ENCODE measurements at places on chromosomes 2 and 18. TPM values are rescaled to one million over a fixed set of nuclear protein-coding genes. Genes with fewer than 3 reads are reported as not detected.

TTR gene
- 3.1 TPM for total RNA-seq

MARCHF4 gene
- 18.5 TPM for total RNA-seq

MRO gene
- total RNA-seq: 0.31 TPM

EFEMP1 gene
- 0.94 TPM for total RNA-seq

FOSL2 gene
- total RNA-seq: 6.6 TPM

C2orf15 gene
- 1.6 TPM for total RNA-seq

ADD2 gene
- 552 TPM for total RNA-seq

FOXI3 gene
- total RNA-seq: 0.63 TPM

UGT1A7 gene
- total RNA-seq: not detected

GATA6 gene
- total RNA-seq: not detected

PLB1 gene
- 4.4 TPM for total RNA-seq

FBXO15 gene
- total RNA-seq: 5.9 TPM

LRRC30 gene
- total RNA-seq: not detected

RPL37A gene
- 1,842 TPM for total RNA-seq

MCFD2 gene
- 40.7 TPM for total RNA-seq

RAD51AP2 gene
- 0.94 TPM for total RNA-seq

MROH2A gene
- total RNA-seq: not detected

HOXD1 gene
- total RNA-seq: not detected

OXER1 gene
- total RNA-seq: 0.31 TPM

SCYGR4 gene
- total RNA-seq: not detected

NGEF gene
- 33.5 TPM for total RNA-seq

ABHD3 gene
- 11.9 TPM for total RNA-seq

C18orf32 gene
- 41.6 TPM for total RNA-seq

OSR1 gene
- total RNA-seq: 0.31 TPM

PLA2R1 gene
- total RNA-seq: 2.2 TPM

NAGK gene
- total RNA-seq: 64.5 TPM

KLHL29 gene
- 43.2 TPM for total RNA-seq

CFC1 gene
- not detected for total RNA-seq

ZBTB7C gene
- total RNA-seq: 0.94 TPM

IL36B gene
- not detected for total RNA-seq

FBXO36 gene
- 8.1 TPM for total RNA-seq

NEB gene
- 2.5 TPM for total RNA-seq

CYP1B1 gene
- 1.9 TPM for total RNA-seq

HAUS1 gene
- total RNA-seq: 37.9 TPM

NPHP1 gene
- 6.3 TPM for total RNA-seq

ALLC gene
- total RNA-seq: not detected

CPLX4 gene
- total RNA-seq: not detected

SUPT7L gene
- 46.0 TPM for total RNA-seq

DUSP2 gene
- 4.4 TPM for total RNA-seq

CYRIA gene
- 199 TPM for total RNA-seq

CFAP221 gene
- 11.3 TPM for total RNA-seq

CELF4 gene
- total RNA-seq: 62.9 TPM

ATP6V1C2 gene
- total RNA-seq: 2.8 TPM

EVX2 gene
- not detected for total RNA-seq

CCDC141 gene
- 3.4 TPM for total RNA-seq

STPG4 gene
- 1.9 TPM for total RNA-seq

PLGLB2 gene
- 5.9 TPM for total RNA-seq

EPG5 gene
- total RNA-seq: 97.3 TPM

GALNT13 gene
- 29.1 TPM for total RNA-seq

PXDN gene
- total RNA-seq: 99.5 TPM

FSIP2 gene
- 11.0 TPM for total RNA-seq

NTSR2 gene
- not detected for total RNA-seq

ACVR2A gene
- total RNA-seq: 89.8 TPM

PPP1R1C gene
- 0.94 TPM for total RNA-seq

CKAP2L gene
- total RNA-seq: 4.7 TPM

ADI1 gene
- total RNA-seq: 10.0 TPM

PCARE gene
- not detected for total RNA-seq

NAT8 gene
- not detected for total RNA-seq

Measured in parietal lobe (tissue), 2 donors.